ENCODE measurements at places on chromosomes 4 and X. TPM values are rescaled to one million over a fixed set of nuclear protein-coding genes. Genes with fewer than 3 reads are reported as not detected.

The SUPT20HL2 gene
- total RNA-seq = not detected

The COL4A5 gene
- 22.9 TPM for total RNA-seq

The TREX2 gene
- total RNA-seq = 0.69 TPM

The HGFAC gene
- 0.15 TPM for total RNA-seq

The PNMA6A gene
- 5.7 TPM for total RNA-seq

The ASB12 gene
- total RNA-seq = 1.2 TPM

The BBS12 gene
- total RNA-seq = 2.6 TPM

The NOX1 gene
- not detected for total RNA-seq

The BST1 gene
- total RNA-seq = not detected

GRCh38 chr4:173274744-173275143 lies 59.4 kb downstream of the HMGB2 start:
- H3K4me1 ChIP-seq = no peaks in the 10 kb centered on the region
- no peak overlapping the region for H3K4me3 ChIP-seq
- peaks cover 13% of the 10 kb centered on the region for H3K36me3 ChIP-seq
- no peak overlapping the region for H3K27ac ChIP-seq

GRCh38 chrX:154484255-154485149 lies 1.9 kb downstream of the UBL4A start:
- H3K27ac ChIP-seq = no peak overlapping the region
- no peaks in the 10 kb centered on the region for H3K4me1 ChIP-seq
- H3K36me3 ChIP-seq = no peaks in the 10 kb centered on the region

GRCh38 chr4:21628916-21629610 lies 319.5 kb downstream of the KCNIP4 start:
- H3K4me1 ChIP-seq = no peaks in the 10 kb centered on the region
- H3K4me3 ChIP-seq = no peak overlapping the region

- H3K36me3 ChIP-seq = no peaks in the 10 kb centered on the region
- H3K27ac ChIP-seq = no peak overlapping the region
- no peak for DNase-seq
- H3K4me1 ChIP-seq = peaks cover 1% of the 10 kb centered on the region
- no peak overlapping the region for H3K4me3 ChIP-seq
- no peaks in the 10 kb centered on the region for H3K27me3 ChIP-seq
These were observed 318.7 kb downstream of the NAP1L3 start for GRCh38 chrX:93354651-93355050.

DNA sequence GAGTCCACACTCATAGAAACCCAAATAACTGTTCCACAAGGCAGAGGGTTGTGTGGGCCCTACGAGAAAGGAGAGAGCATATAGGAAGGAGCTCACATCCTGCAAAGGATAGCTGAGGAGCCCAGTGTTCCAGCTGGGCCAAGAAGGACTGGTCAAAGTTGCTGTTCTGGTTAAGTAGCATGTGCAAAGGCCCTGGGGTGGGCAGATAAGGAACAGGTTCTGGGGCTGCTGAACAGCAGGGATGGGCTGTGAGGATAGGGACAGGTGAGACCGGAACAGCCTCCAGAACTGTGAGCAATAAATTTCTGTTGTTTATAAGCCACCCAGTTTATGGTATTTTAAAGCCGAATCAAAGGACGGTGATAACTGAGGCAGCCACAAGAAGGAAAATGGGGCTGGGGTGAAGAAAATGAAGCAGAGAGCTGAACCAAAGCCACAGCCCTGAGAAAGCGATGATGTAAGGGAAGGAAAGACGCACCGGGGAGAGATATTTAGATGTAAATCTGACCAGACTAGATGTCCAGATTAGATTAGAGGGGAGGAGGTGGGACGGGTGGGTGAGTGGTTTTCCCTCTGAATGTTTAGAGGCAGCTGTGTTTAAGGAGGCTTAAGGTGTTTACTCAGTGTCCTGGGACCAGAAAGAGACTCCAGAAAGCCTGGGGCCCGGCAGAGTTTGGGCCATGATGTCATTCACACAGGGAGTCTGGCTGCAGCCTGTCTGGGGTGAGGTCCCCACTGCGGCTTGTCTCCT lies 180.8 kb upstream of the BCOR start:
- no peak overlapping the region for H3K27ac ChIP-seq
- H3K4me3 ChIP-seq = no peak overlapping the region
- no peak for DNase-seq
- H3K27me3 ChIP-seq = no peaks in the 10 kb centered on the region
- no peaks in the 10 kb centered on the region for H3K36me3 ChIP-seq

- DNase-seq = no peak
- no peak overlapping the region for H3K4me3 ChIP-seq
- no peaks in the 10 kb centered on the region for H3K36me3 ChIP-seq
- H3K4me1 ChIP-seq = peaks cover 5% of the 10 kb centered on the region
These were observed 20.3 kb upstream of the SLC25A4 start for GRCh38 chr4:185122681-185123345.

DNA sequence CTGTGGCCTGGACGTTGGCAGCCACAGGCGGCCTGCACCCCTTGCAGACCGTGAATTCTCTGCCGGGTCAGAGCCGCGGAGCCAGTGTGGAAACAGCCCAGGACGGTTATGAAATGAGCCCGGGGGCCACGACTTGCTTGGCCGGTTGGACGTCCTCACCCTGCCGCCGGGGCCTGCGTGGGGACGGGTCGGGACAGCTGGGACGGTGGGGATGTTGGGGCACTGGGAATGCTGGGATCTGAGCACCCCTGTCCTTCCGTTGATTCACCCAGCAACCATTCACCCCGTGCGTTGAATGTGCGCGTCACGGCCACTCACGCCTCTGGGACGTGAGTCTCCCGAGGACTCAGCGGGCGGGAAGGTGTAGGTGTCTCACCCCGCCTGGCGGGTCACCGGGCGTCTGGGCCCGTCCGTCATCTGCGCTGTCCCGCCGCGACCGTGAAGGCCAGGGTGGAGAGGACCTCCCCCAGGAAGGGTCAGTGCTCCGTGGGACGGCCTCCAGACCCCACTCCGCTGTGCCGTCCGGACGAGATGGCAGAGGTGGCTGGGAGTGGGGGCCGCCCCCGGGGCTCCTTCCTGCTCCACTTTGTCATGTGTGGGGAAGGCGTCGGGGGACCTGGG lies 4.5 kb upstream of the PLCXD1 start:
- no peaks in the 10 kb centered on the region for H3K36me3 ChIP-seq
- no peaks in the 10 kb centered on the region for H3K27me3 ChIP-seq
- DNase-seq = no peak
- H3K4me1 ChIP-seq = peaks cover 10% of the 10 kb centered on the region

- H3K27ac ChIP-seq = no peak overlapping the region
- no peaks in the 10 kb centered on the region for H3K36me3 ChIP-seq
- H3K27me3 ChIP-seq = no peaks in the 10 kb centered on the region
- H3K4me3 ChIP-seq = no peak overlapping the region
These were observed 4.8 kb upstream of the TENM3 start for GRCh38 chr4:182238355-182238931.

DNA sequence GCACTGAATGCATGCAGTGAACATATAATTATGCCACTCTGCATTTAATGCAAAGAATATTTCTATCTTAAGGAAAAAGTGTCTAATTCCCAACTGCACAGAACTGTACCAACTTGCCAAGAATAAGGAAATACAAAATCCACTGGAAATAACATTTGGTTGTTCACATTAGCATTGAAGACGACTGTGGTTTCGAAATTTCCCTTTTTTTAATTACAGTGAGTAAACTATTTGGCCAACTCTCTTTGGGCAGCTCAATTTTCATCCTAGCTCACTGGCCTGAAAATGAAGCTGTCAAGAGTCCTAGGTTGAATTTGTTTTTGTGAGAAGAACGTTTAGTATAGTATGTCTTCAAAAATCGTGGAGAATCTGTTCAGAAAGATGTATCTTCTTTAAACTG lies 81.6 kb upstream of the MID1 start:
- no peaks in the 10 kb centered on the region for H3K36me3 ChIP-seq
- no peaks in the 10 kb centered on the region for H3K4me1 ChIP-seq
- DNase-seq = no peak
- H3K4me3 ChIP-seq = no peak overlapping the region

DNA sequence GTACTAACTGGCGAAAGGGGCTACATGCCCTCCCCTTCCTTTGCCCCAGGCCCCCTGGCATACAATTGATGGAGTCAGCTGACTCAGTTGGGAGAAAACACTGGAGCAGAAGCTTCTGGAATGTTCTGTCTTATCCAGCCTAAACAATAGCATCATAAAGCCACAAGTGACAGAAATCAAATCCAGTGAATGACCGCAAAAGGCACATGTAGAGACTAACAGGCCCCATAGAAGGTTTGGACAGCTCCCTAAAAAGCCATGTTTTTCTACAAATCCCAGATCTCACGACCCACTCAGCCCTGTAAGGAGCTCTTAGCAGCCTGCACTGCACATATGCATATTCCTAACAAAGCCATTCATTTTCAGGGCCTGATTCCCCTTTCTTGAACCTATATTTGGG lies 25.1 kb downstream of the SCARB2 start:
- peaks cover 17% of the 10 kb centered on the region for H3K36me3 ChIP-seq
- DNase-seq = no peak
- H3K27me3 ChIP-seq = no peaks in the 10 kb centered on the region
- no peak overlapping the region for H3K27ac ChIP-seq

DNA sequence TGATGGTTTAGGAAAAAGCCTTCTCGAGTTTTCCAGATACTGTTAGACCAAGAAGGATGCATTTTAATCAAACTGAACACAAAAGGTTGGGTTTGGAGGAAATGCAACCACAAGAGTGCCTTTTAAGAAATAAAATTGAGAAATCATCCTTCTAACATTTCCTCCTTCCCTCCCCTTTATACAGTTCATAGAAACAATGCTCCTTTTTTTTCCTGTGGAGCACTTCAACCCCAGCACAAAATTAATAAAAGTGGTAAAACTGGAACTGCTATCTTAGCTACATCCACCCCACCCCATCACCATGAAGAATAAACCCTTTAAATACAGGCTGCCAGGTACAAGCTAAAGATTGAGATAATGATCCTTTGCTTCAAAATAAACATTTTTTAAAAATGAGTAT lies 211.1 kb downstream of the RELL1 start:
- no peak for DNase-seq
- H3K36me3 ChIP-seq = no peaks in the 10 kb centered on the region
- no peaks in the 10 kb centered on the region for H3K4me1 ChIP-seq
- H3K4me3 ChIP-seq = no peak overlapping the region
- no peak overlapping the region for H3K27ac ChIP-seq

DNA sequence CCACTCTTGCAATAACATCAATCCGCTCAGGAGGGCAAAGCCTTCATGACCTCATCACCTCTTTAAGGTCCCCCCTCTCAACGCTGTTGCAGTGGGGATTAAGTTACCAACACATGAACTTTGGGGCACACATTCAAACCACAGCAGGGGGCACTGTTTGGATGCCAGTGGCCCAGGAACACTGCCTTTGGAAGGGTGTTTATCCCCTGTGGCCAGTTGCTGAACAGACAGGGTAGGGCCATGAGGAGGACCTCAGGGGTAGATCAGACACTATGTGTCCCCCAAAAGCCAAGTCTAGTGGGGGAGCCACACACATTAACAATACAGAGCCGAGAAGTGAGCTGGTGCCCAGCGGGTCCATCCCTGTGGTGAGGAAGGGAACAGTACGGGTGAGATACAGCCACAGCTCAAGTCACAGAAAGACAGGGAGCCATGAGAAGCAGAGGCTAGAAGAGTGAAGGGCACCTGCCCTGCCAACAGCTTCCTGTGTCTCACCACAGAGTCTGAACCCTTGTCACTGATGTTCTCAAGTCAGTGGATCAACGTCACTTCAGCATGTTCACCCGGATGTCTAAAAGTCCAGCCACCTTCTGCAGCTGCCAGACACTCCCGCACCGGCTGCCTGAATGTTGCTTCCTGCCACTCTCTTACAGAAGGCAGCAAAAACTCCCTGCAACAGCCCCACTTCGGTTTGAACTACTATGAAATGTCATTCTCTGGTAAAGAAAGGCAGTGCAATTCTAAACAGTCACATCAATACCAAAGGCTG lies 19.9 kb upstream of the MXD4 start:
- no peak overlapping the region for H3K4me3 ChIP-seq
- no peak overlapping the region for H3K27ac ChIP-seq
- DNase-seq = no peak
- no peaks in the 10 kb centered on the region for H3K36me3 ChIP-seq

- no peaks in the 10 kb centered on the region for H3K27me3 ChIP-seq
- H3K4me1 ChIP-seq = no peaks in the 10 kb centered on the region
- H3K27ac ChIP-seq = no peak overlapping the region
- H3K4me3 ChIP-seq = no peak overlapping the region
- DNase-seq = no peak
- no peaks in the 10 kb centered on the region for H3K36me3 ChIP-seq
These were observed 48.4 kb downstream of the RTL5 start for GRCh38 chrX:72083291-72083690.

GRCh38 chr4:145101091-145101490 lies 3.0 kb downstream of the ABCE1 start:
- H3K36me3 ChIP-seq = peaks cover 21% of the 10 kb centered on the region
- H3K27me3 ChIP-seq = no peaks in the 10 kb centered on the region

GRCh38 chrX:96430756-96431455 lies 253.7 kb upstream of the DIAPH2 start:
- no peaks in the 10 kb centered on the region for H3K4me1 ChIP-seq
- H3K27ac ChIP-seq = no peak overlapping the region
- no peaks in the 10 kb centered on the region for H3K36me3 ChIP-seq
- H3K4me3 ChIP-seq = no peak overlapping the region
- no peaks in the 10 kb centered on the region for H3K27me3 ChIP-seq

- DNase-seq = no peak
- H3K27ac ChIP-seq = no peak overlapping the region
- H3K36me3 ChIP-seq = no peaks in the 10 kb centered on the region
- no peaks in the 10 kb centered on the region for H3K4me1 ChIP-seq
These were observed 24.3 kb downstream of the TRPC5 start for GRCh38 chrX:112058255-112058654.

GRCh38 chr4:186765673-186766546 lies 42.3 kb upstream of the FAT1 start:
- H3K27ac ChIP-seq = no peak overlapping the region
- no peaks in the 10 kb centered on the region for H3K36me3 ChIP-seq
- DNase-seq = no peak

GRCh38 chrX:69060631-69061408 lies 104.4 kb downstream of the PJA1 start:
- H3K4me1 ChIP-seq = no peaks in the 10 kb centered on the region
- no peak overlapping the region for H3K4me3 ChIP-seq
- no peak overlapping the region for H3K27ac ChIP-seq
- H3K36me3 ChIP-seq = no peaks in the 10 kb centered on the region

GRCh38 chr4:114659386-114660008 lies 60.9 kb downstream of the UGT8 start:
- no peaks in the 10 kb centered on the region for H3K27me3 ChIP-seq
- H3K27ac ChIP-seq = no peak overlapping the region
- no peaks in the 10 kb centered on the region for H3K36me3 ChIP-seq

GRCh38 chr4:7771541-7772507 lies 167.8 kb downstream of the AFAP1 start:
- no peak overlapping the region for H3K27ac ChIP-seq
- DNase-seq = no peak
- H3K4me3 ChIP-seq = no peak overlapping the region
- 0 out of 2 replicates have a peak, but pooled peaks cover 9% of the 10 kb centered on the region for H3K36me3 ChIP-seq
- H3K4me1 ChIP-seq = no peaks in the 10 kb centered on the region

DNA sequence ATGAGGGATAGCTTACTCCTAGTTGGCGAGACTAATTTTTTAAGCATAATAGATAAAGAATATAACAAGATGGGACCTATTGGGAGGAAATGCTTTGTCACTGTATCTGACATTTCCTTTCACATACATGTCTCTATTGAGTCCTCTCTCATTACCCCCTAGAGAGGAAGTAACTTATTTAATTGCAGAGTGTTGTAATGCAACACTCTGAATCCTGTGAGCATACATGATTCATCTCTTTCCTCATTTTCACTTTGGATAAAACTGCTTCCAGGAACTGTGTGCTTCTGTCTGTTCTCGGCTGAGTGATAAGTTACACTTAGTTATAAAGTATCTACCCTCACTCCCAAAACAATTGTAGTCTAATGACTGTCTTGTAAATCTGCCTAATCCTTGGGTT lies 266.1 kb upstream of the ANXA10 start:
- H3K4me3 ChIP-seq = no peak overlapping the region
- DNase-seq = no peak
- H3K4me1 ChIP-seq = peaks cover 17% of the 10 kb centered on the region
- no peaks in the 10 kb centered on the region for H3K27me3 ChIP-seq
